WTC11 (cell line): ENCODE measurements at places on chromosomes 3 and 15. TPM values are rescaled to one million over a fixed set of nuclear protein-coding genes. Genes with fewer than 3 reads are reported as not detected.

- peaks cover 62% of the 10 kb centered on the region for H3K36me3 ChIP-seq
- H3K4me3 ChIP-seq = peak overlapping the region; percentile 100
- H3K4me1 ChIP-seq = peaks cover 40% of the 10 kb centered on the region
- H3K27me3 ChIP-seq = no peaks in the 10 kb centered on the region
- H3K27ac ChIP-seq = peak overlapping the region; percentile 100
- DNase-seq = no peak
These were observed 1.6 kb downstream of the EIF4A2 start for GRCh38 chr3:186784820-186785494.

- no peaks in the 10 kb centered on the region for H3K36me3 ChIP-seq
- H3K27ac ChIP-seq = no peak overlapping the region
- DNase-seq = no peak
- H3K4me1 ChIP-seq = no peaks in the 10 kb centered on the region
- H3K4me3 ChIP-seq = no peak overlapping the region
These were observed 55.0 kb downstream of the POLR2M start for GRCh38 chr15:57761562-57761961.

DNA sequence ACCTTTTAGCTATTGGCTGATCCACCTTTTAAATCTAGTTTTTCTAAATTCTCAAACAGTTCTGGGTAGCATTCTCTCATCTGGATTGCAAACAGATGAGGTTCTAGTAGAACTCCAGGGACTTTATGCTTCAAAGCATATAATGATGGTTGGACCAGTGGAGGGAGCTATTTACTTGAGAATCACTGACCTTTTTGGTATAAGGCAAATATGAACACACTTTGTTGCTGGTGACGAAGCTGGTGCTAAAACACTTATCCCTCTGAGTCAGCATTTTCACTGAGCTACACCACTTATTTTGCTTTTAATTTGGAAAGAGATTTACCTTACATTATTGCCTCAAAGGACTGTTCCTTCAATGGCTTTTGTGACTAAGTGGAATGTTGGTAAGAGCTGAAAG, 58.6 kb upstream of the SLITRK3 start:
- no peak overlapping the region for H3K4me3 ChIP-seq
- no peak for DNase-seq
- no peaks in the 10 kb centered on the region for H3K36me3 ChIP-seq
- peaks cover 5% of the 10 kb centered on the region for H3K4me1 ChIP-seq
- H3K27me3 ChIP-seq = no peaks in the 10 kb centered on the region

GRCh38 chr3:104273046-104273649, 1093.6 kb upstream of the ALCAM start:
- peaks cover 43% of the 10 kb centered on the region for H3K36me3 ChIP-seq
- no peak for DNase-seq
- 0 out of 2 replicates have a peak, but pooled peaks cover 3% of the 10 kb centered on the region for H3K4me1 ChIP-seq

- H3K4me3 ChIP-seq = no peak overlapping the region
- no peak for DNase-seq
- H3K27ac ChIP-seq = no peak overlapping the region
- no peaks in the 10 kb centered on the region for H3K36me3 ChIP-seq
- H3K27me3 ChIP-seq = no peaks in the 10 kb centered on the region
- peaks cover 3% of the 10 kb centered on the region; the same call in 1 of the 2 replicates for H3K4me1 ChIP-seq
These were observed 56.7 kb upstream of the PRR23C start for GRCh38 chr3:139101396-139101795.

- H3K27me3 ChIP-seq = peaks cover 4% of the 10 kb centered on the region; the same call in 1 of the 2 replicates
- no peaks in the 10 kb centered on the region for H3K4me1 ChIP-seq
- no peak overlapping the region for H3K27ac ChIP-seq
These were observed 45.2 kb upstream of the GOLGA8B start for GRCh38 chr15:34628577-34629152.

DNA sequence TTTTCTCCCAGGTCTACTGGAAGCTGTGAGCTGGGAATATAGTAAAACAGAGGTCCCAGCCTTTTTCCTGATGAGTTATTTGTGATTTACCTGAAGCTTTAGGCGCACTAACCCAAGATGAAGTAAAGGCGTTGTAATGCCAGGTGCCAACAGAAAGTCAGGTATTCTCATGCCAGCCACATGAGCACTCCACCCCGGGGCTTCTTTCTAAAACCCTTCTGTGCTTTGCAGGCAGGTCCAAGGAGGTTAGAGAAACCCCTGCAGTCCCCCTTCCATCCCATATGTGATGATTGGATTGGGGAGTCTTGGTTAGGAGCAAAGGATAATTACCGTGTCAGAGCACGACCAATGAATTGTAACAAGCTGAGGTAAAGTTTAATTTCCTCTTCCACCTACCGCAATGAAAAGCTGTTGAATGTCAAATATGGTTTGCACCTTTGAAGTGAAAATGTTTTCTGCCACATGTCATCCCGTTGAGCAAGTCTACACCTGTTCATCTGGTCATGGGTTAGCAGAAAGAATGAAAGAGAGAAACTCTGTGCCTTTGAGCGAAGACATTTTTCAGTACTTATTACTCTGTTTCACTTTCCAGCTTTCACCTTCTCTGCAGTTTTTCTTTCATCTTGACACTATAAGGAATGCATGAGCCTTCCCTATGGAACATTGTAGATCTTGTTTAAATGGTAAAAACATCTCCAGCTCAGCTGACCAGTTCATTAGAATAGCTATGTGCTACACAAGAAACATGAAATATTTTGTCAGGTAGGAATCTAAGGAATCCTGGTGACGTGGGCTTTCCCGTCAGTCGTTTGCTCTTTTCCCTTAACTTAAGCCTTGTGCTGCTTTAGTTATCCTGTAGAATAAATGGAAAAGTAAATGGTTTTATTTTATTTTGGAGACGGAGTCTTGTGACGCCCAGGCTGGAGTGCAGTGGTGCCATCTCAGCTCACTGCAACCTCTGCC, 204.6 kb upstream of the IL12A start:
- no peaks in the 10 kb centered on the region for H3K36me3 ChIP-seq
- H3K27me3 ChIP-seq = no peaks in the 10 kb centered on the region
- peak overlapping the region; percentile 73; the same call in 1 of the 2 replicates for H3K27ac ChIP-seq
- H3K4me3 ChIP-seq = no peak overlapping the region
- peaks cover 35% of the 10 kb centered on the region for H3K4me1 ChIP-seq

DNA sequence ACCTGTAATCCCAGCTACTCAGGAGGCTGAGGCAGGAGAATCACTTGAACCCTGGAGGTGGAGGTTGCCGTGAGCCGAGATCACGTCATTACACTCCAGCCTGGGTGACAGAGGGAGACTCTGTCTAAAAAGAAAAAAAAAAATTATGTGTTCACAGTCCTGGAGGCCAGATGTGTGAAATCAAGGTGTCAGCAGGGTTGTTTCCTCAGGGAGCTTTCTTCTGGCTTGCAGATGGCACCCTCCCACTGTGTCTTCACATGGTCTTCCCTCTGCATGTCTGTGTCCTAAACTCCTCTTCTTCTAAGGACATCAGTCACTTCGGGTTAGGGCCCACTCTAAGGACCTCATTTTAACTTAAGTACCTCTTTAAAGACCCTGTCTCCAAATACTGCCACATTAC, 56.1 kb upstream of the UBE2E1 start:
- DNase-seq = no peak
- no peak overlapping the region for H3K4me3 ChIP-seq
- H3K27ac ChIP-seq = no peak overlapping the region
- H3K36me3 ChIP-seq = no peaks in the 10 kb centered on the region
- H3K4me1 ChIP-seq = peaks cover 67% of the 10 kb centered on the region

- peak overlapping the region; percentile 41; the same call in 1 of the 2 replicates for H3K27ac ChIP-seq
- peaks cover 17% of the 10 kb centered on the region for H3K36me3 ChIP-seq
- peaks cover 47% of the 10 kb centered on the region for H3K4me1 ChIP-seq
- peaks cover 14% of the 10 kb centered on the region for H3K27me3 ChIP-seq
These were observed 11.3 kb upstream of the RAF1 start for GRCh38 chr3:12675115-12675810.

DNA sequence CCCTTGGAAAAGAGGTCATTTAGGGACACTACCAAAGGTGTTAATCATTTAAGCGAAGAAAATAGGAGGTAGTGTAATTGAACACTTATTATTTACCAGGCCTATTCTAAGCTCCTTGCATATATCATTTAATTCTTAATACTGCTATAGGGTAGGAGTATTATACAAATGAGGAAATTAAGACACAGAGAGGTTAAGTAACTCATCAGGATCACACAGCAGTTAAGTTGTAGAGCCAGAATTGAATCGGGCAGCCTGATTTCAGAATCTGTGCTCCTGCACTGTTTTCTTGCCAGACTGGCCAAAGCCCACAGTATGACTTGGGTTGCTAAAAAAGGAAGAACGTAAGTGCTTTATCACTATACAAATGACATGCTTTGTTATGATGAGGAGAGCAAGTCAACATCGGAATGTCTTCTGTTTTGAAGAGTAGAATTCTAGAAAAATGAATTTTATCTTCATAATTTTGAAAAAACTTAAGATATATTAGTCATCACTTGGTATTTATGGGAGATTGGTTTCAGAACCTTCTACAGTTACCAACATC, 31.4 kb downstream of the HPS3 start:
- H3K36me3 ChIP-seq = peaks cover 75% of the 10 kb centered on the region
- H3K27ac ChIP-seq = peak overlapping the region; percentile 35; the same call in 1 of the 2 replicates
- H3K4me3 ChIP-seq = no peak overlapping the region
- no peak for DNase-seq
- H3K4me1 ChIP-seq = no peaks in the 10 kb centered on the region

DNA sequence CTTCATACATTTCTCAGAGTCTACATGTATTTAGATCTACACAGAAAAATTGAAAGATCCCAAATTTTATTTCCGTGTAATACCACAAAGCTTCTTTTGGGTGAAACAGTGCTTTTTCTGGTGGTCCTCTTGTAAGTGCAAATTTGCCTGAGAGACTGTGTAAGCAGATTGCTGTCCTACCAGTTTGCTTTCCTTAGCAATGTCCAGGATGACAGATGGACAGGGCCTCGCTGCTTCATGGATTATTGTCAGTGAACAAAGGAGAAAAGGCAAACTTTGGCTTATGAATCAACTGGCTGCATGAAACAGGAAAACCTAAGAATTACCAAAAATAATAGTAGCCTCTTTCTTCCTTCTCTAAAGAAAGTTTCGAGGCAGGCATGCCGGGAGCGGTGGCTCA, 82.6 kb upstream of the UBE2E1 start:
- DNase-seq = no peak
- no peak overlapping the region for H3K4me3 ChIP-seq
- H3K27me3 ChIP-seq = no peaks in the 10 kb centered on the region
- H3K36me3 ChIP-seq = no peaks in the 10 kb centered on the region

DNA sequence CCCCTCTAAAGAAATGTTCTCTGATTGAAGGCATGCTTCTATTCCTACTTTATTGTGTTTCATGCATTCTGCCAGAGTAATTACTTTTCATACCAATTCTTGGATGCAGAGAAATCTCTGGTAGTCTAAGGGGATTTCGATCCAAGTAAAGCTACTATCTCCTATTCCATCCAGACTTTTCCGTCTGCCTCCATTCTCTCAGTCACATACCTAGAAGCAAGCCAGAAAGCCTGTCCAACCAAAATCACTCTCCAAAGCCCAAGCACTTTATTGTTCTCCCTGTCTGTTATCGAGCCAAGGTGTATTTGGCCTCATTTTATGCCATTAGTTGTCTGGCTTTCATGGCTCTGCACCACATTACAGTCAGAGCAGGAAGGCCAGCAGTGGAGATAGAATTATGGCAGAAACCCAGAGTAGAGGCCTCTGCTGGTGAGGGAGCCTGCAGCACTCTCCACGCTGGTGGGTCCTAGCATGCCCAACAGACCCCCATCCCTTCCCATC, 95.9 kb downstream of the SLC49A4 start:
- H3K36me3 ChIP-seq = peaks cover 8% of the 10 kb centered on the region
- no peak overlapping the region for H3K4me3 ChIP-seq
- DNase-seq = no peak
- H3K27me3 ChIP-seq = peaks cover 8% of the 10 kb centered on the region

DNA sequence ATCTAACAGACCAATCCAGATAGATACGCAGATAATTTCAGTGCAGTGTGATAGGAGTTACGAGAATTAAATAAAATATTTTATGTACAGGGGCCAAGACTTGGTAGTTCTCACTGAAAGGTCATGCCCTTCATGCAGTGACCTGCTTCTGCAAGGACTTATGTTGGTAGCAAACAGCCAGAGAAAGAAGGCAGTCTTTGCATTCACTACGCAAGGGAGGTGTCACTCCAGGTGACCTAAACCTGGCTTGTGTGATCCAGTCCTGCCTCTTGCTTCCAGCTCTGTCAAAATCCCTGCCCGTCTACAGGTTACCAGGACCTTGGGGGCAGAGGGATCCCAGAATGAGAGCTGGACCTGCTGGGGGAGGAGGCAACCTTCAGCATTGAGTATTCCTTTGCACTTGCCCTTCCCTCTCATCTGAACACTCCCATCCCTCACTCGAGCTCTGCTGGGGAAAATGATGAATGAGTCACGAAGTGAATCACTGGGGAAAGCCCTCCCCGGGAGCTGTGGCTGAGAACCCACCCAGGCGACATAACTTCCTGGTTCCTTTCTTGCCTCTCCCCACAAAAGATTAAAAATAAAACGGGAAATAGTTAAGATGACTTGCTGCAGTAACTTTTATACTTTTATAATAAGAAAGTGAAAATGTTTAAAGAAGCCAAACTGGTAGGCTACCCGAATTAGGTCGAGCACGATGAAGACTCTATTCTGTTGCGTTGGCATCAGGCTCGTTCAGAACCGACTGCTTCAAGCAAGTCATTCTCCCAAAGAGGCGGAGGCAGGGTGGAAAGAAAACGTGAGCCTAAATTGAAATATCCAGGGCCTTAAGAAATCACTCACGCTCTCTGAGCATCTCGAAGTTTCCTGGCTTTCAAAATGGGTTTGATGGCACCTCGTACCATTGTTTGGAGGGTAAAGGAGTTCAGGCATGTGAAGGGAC, 216.1 kb downstream of the SLCO3A1 start:
- no peaks in the 10 kb centered on the region for H3K27me3 ChIP-seq
- H3K27ac ChIP-seq = no peak overlapping the region
- no peak for DNase-seq
- peaks cover 6% of the 10 kb centered on the region for H3K4me1 ChIP-seq

GRCh38 chr3:23991683-23992628, 46.9 kb downstream of the NR1D2 start:
- 0 out of 2 replicates have a peak, but pooled peaks cover 3% of the 10 kb centered on the region for H3K36me3 ChIP-seq
- peaks cover 6% of the 10 kb centered on the region for H3K4me1 ChIP-seq
- H3K27ac ChIP-seq = no peak overlapping the region
- H3K4me3 ChIP-seq = no peak overlapping the region

- no peak overlapping the region for H3K4me3 ChIP-seq
- DNase-seq = no peak
- no peak overlapping the region for H3K27ac ChIP-seq
These were observed 64.2 kb downstream of the LIPC start for GRCh38 chr15:58495891-58496408.

GRCh38 chr3:177837951-177838655, 640.8 kb upstream of the TBL1XR1 start:
- H3K36me3 ChIP-seq = no peaks in the 10 kb centered on the region
- no peak overlapping the region for H3K27ac ChIP-seq
- H3K4me1 ChIP-seq = peaks cover 22% of the 10 kb centered on the region
- H3K27me3 ChIP-seq = no peaks in the 10 kb centered on the region
- H3K4me3 ChIP-seq = no peak overlapping the region
- no peak for DNase-seq

- H3K27ac ChIP-seq = peak overlapping the region; percentile 69
- DNase-seq = no peak
- no peaks in the 10 kb centered on the region for H3K27me3 ChIP-seq
- no peak overlapping the region for H3K4me3 ChIP-seq
- peaks cover 21% of the 10 kb centered on the region for H3K36me3 ChIP-seq
These were observed 87.6 kb downstream of the RYK start for GRCh38 chr3:134163096-134163495.

- DNase-seq = no peak
- H3K27ac ChIP-seq = no peak overlapping the region
- H3K4me3 ChIP-seq = no peak overlapping the region
These were observed 263.2 kb upstream of the TGFBR2 start for GRCh38 chr3:30343067-30343831.

HEMK1 gene
- total RNA-seq = 15.2 to 20.9 TPM (median 15.8 TPM) in 3 replicates

GADL1 gene
- 0.05 to 0.18 TPM (median 0.15 TPM) in 3 replicates for total RNA-seq

IMPG2 gene
- total RNA-seq = 0.02 to 0.09 TPM (median 0.04 TPM) in 3 replicates

CRTC3 gene
- 7.4 to 8.4 TPM (median 7.9 TPM) in 3 replicates for total RNA-seq

CEP97 gene
- total RNA-seq = 10.0 to 12.3 TPM (median 12.0 TPM) in 3 replicates

RAB6B gene
- 14.9 to 21.0 TPM (median 18.0 TPM) in 3 replicates for total RNA-seq

C2CD4A gene
- total RNA-seq = 0.32 to 0.42 TPM (median 0.41 TPM) in 3 replicates

CD276 gene
- 146 to 153 TPM (median 150 TPM) in 3 replicates for total RNA-seq

HEXA gene
- 48.1 to 50.2 TPM (median 49.7 TPM) in 3 replicates for total RNA-seq
